ENCODE measurements at places on chromosomes 11 and 22.

DNA sequence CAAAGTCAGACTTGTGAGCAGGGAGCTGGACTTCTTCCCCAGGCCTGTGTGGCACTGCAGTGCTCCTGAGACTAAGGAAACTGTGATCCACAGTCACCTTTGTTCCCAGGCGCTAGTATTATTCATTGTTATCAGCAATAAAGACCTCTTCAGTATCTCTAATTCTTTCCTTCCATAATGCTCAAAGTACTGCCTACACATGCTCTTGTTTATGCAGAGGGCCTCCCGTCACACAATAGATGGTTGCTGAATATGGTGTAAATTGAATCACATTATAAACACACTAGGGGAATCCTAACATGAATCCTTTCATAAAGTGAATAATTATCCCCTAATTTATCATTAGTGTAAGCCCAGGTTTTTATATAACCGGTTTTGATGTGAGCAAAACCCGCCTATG, 493.3 kb downstream of the BUD13 start:
- DNase-seq = no peak

- no peak for DNase-seq
These were observed 566.3 kb upstream of the CADM1 start for GRCh38 chr11:116070520-116070919.

DNA sequence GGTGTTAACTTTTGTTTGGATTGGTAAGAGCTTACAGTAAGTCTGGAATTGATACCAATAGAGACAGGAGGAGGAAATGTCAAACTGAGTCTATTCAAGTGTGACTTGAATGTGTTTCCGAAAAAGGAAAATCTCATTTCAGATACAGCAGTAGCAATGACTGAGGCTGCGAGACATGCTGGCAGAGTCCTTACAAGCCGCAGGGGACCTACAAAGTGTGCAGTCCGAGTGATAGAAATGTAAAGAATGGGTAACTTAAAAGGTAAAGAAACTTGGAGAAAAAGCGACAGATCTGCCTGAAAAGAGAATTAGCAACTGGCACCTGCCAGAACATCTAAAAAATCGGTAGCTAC, 444 bp downstream of the CWF19L2 start:
- no peak for DNase-seq

DNA sequence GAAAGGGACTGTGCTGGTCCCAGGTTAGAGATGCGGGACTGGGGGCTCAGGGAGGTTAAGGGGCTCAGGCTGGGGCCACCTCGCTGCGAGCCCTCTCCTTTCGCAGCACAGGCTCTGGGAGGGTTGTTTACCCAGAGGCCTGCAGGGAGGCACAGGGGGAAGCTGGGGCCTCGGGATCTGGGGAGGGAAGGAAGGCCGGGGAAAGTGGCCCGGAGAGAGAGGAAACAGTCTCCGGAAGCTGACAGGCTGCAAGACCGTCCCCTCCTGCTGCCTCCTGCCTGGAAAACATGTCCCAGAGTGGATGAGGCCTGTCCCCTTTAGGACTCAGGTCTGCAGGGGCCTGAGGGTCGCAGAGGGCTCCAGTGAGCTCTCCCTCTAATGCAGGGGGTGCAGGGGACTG, 45.4 kb downstream of the MYO7A start:
- DNase-seq = no peak

DNA sequence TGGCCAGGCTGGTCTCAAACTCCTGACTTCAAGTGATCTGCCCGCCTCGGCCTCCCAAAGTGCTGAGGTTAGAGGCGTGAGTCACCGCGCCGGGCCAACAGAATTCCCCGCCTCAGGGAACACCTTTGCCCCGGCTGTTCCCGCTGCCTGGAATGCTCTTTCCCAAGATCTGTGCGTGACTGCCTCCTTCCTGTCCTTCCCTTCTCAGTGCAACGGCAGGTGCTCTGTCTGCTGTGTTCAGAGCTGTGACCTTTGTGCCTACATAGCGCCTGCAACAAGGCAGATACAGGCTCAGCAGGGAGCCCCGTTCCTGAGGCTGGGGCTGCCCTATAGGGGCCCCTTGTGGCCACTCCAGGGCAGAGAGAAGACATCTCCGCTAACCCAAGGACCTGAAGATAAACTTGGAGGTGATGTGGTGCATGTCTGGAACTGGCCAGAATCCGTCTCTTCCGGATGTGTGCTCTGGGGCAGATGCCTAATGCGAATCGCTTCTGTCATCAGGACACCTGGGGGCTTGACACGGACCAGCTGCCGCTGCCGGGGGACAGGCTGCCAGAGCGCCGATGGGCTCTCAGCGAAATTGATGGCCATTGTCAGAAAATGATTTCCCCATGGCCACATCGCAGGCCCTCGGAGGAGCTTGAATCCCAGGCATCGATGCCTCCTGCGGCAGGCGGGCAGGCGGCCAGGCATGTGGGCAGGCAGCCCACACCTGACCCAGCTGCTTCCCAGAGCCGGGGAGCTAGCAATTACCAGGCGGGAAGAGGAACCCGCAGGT, 43.5 kb upstream of the TCF20 start:
- no peak for DNase-seq

GRCh38 chr22:35386670-35387288, 5.9 kb downstream of the HMOX1 start:
- DNase-seq = no peak

- DNase-seq = no peak
These were observed 21.8 kb downstream of the SERPING1 start for GRCh38 chr11:57619331-57619730.

- no peak for DNase-seq
These were observed 4167.4 kb upstream of the OR11H1 start for GRCh38 chr22:11360632-11361031.

GRCh38 chr11:9138133-9138453, 46.7 kb upstream of the SCUBE2 start:
- DNase-seq = no peak

GRCh38 chr11:7020183-7020917, at the start of the genes NLRP14 and ZNF214:
Gene NLRP14 (plus strand): TSS chr11:7020479. CDS start chr11:7038587, 18,108 bp downstream.
Gene ZNF214 (minus strand): TSS chr11:7020346. CDS start chr11:7002835, 17,511 bp downstream.
- peak; percentile 34 for DNase-seq

GRCh38 chr11:85180528-85180927, 446.6 kb downstream of the DLG2 start:
- DNase-seq = no peak

DNA sequence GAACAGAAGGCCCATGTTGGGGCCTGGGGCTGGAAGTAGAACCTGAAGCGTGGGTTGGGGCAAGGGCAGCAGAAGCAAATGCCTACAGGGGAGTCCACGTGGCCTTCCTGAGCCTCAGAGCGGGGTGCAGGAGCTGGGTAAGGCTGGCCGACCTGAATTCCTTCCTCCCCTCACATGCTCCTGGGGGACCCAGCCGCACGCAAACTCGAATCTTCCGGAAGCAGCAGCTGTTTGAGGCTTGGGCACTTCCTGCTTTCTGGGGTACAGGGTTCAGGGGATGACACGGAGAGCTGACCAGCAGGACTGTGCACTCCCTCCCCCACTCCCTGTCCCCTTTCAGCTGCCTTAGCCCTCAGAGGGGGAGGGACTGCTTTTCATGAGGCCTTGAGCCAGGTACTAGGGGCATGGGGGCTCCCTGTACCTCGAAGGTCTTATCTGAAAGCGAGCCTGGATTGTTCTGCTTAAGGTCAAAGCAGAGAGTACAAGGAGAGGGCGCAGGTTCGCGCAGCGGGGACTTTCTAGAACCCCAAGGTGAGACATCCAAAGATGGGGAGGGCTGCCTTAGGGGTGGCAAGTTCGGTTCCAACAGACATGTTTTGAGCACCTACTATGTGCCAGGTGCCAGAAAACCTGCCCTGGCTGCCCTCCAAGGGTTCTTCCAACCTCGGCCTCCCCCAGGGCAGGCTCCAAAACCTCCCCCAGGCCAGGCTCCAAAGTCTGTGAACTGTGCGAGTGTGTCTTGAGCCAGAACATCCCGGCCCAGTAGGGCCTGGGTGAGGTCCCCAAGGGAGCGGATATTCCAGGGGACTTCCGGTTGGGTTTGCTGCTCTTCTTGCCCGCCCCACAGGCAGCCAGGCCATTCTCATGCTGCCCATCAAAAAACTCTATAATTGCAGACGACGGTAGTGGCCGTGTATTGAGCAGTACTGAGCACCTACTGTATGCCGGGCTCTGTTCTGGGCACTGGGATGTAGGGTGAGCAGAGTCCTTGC, 1.7 kb downstream of the NCF4 start:
- no peak for DNase-seq

DNA sequence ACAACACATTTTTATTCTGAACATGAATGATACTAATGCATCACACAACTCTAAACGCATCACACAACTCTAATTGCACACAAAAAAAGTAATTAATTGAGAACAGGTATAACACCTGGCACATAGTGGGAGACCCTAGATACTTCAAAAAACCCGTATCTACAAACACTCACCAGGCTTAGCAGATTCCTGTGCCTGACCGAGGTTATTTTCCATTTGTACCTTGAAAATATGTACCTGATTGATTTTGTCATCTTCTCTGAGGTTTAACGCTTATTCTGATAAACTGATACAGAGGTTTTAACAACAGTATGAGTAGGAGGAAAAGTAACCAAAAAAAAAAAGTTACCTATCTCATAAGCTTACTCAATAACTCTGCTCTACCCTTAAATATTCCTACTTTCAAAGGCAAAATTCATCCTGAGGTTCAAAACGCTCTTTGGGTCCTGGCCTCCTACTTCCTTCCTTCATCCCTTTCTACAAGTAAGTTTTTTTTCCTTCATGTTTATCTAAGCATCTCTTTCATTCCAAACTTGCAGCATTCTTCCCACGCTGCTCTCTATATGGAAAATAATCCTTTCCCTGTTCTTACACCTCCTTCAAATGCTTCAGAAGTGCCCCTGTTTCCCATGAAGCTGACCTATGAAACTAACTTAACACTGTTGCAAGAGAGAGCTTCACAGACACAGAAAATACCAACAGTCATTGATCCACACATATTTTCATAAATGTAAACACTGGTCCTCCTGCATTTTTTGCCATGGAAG, 73.3 kb downstream of the ETS1 start:
- DNase-seq = no peak

GRCh38 chr11:110750100-110750499, 37.9 kb upstream of the ARHGAP20 start:
- no peak for DNase-seq

- no peak for DNase-seq
These were observed 3.7 kb upstream of the HDHD5 start for GRCh38 chr22:17162731-17163130.

- no peak for DNase-seq
These were observed 73.1 kb downstream of the TMPRSS5 start for GRCh38 chr11:113632981-113633380.

- DNase-seq = no peak
These were observed 322.7 kb downstream of the CTTN start for GRCh38 chr11:70721006-70721405.

- DNase-seq = no peak
These were observed 51.4 kb upstream of the ANO1 start for GRCh38 chr11:70026726-70027125.

- no peak for DNase-seq
These were observed 7.0 kb downstream of the SEPTIN3 start for GRCh38 chr22:41976070-41976901.

- DNase-seq = no peak
These were observed 56.9 kb upstream of the EIF3M start for GRCh38 chr11:32526760-32527159.

- DNase-seq = no peak
These were observed 123.3 kb upstream of the THY1 start for GRCh38 chr11:119545978-119546915.

DNA sequence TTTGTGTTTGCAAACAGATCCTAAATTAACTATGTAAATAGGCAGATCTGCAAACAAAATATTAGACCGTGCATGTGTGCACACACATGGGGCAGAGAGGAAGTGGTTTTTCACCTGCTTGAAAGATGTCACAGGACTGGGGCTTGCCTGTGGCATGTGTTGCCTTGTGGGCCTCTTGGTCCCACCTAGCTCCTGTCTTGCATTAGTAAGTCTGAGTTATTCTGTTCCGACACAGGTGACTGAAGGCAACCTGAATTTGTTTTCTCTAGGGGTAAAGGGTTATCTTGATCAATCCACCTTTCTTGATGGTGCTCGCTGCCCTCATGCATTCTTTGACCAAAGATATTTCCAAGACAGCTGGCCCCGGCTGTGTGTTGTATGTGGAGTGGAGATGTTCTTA, 667.5 kb downstream of the NTM start:
- DNase-seq = no peak

- DNase-seq = no peak
These were observed 78.3 kb upstream of the AKIP1 start for GRCh38 chr11:8832571-8833260.

GRCh38 chr11:102368472-102368871, 21.5 kb downstream of the BIRC2 start:
- no peak for DNase-seq

DNA sequence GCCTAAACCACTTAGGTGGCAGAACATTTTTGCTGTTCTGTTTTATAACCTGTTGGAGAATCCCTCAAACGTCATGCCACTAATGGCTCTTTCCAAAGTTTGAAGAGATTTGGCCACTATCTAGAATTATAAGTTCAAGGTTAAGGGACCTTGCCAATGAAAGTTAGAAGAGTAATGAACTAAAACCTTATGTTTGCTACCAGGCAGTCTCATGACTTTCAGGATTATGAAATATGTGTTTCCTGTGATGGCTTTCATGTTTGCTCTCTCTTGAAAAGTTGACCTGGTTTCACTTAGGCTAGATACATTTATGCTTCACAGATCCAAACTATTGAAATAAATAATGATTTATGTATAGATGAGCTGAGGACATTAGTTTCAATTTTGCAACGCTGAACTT, 340.0 kb downstream of the LRRC4C start:
- no peak for DNase-seq

- DNase-seq = no peak
These were observed 105.4 kb downstream of the CACNA1I start for GRCh38 chr22:39675947-39676346.

DNA sequence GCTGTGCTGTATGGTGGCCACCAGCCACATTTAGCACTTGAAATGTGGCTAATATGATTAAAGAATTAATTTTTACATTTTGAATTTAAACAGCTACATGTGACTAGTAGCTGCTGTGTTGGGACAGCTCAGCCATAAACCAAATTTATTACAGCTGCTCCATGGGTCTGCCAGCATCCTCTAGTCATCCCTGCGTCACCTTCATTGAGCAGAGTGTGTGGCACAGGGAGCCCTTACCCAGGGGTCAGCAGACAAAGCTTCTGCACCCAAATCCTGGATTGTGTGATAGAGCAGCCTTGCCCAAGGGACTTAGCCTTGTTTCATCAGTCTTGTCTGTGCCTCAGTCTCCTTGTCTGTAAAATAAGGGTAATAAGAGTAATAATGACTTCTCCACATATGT, 19.4 kb upstream of the ACCSL start:
- no peak for DNase-seq

- no peak for DNase-seq
These were observed 39.0 kb upstream of the ADA2 start for GRCh38 chr22:17258015-17258787.

GRCh38 chr11:355581-356458, 13.5 kb upstream of the B4GALNT4 start:
- peak; percentile 65 for DNase-seq

DNA sequence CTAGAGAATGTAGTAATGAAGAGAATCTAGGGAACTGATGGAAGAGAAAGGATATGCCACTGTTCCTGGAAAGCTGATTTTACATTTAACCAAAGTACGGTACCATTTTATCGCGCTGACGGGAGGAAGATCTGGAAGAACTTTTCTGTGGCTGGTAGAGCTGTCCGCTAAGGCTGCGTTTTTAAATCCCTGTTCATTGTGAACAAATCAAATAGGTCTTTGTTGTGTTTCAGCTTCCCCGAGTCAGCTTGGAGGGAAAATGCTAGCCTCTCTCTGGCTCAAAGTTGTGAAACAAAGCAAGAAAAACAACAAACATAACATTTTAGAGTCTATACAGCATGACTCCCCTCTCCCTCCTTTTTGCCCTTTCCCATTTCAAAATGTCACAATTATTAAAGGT, 34.4 kb downstream of the FBXO7 start:
- DNase-seq = no peak

All from esophagus squamous epithelium (tissue), 5 donors.